ENCODE measurements at places on chromosomes 13 and 19.

DNA sequence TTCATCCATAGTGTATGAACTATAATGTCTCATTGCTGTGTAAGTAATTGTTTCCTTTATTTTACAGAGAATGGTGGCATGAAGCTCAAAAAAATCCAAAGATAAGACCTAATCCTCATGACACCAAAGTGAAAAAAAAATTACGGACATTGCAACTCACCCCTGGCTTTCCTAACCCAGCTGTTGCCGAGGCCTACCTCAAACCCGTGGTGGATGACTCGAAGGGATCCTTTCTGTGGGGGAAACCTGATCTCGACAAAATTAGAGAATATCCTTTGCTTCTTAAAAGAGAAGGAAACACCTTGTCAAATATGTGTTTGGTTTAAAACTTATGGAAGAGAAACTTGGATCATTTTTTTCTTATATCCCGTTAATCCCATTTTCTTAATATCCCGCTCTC lies 26.3 kb downstream of the ERCC5 start:
- no peak for DNase-seq

- DNase-seq: no peak
Observed at GRCh38 chr13:18948664-18949488, 232.7 kb downstream of the TUBA3C start.

DNA sequence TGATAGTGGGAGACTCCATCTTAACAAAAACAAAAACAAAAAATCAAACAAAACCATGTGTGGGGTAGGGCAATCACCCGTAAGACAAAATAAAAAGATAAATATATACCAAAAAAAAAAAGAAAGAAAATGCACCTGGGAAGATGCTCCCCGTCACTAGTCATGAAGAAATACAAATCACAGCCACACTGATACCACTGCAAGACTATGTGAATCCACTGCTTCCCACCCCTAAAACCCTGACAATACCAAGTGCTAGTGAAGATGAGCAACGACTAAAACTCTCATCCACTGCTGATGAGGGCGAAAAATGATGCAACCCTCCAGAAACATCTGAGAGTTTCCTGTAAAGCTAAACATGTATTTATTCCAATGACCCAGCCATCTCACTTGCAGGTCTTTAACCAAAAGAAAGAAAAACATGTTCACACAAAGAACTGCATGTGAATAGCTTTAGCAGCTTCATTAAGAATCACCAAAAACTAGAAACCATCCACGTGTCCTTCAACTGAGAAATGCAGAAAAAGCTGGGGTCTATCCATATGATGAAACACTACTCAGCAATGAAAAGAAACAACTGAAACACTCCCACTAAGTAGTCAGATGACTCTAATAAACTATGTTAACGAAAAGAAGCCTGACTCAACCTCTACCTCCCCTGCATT lies 31.7 kb downstream of the BRD4 start:
- no peak for DNase-seq

DNA sequence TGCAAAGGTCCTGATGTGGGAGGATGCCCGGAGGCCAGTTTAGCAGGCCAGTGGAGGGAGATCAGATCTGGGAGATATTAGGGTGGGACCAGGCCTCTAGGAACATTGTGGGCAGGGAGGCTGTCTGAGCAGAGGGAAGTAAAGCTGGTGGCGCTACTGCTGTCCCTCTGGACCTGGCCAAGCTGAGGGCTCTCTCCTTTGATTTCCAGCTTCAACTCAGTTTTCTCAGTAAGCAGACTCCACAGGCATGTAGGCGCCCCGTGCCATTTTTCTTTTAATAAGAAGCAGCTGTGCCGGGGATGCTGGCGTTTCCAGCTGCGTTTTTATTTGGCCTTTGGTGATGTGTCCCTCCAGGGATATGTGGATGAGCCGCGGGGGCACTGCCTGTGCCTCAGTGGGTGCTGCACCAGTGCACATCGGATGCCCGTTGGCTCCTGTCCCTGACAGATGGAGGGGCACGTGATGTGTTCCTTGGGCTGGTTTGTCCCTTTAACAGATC lies 6.7 kb downstream of the DNM2 start:
- no peak for DNase-seq

GRCh38 chr13:99266827-99267226 lies 8.6 kb upstream of the GPR18 start:
- no peak for DNase-seq

GRCh38 chr19:6108721-6109633 lies 1.3 kb downstream of the RFX2 start:
- DNase-seq: peak; percentile 73

Data from Kasumi-1 (cell line).